ENCODE measurements at places on chromosomes 6 and 20.

- DNase-seq = no peak
Observed at GRCh38 chr6:111499269-111499793, 16.3 kb upstream of the REV3L start.

DNA sequence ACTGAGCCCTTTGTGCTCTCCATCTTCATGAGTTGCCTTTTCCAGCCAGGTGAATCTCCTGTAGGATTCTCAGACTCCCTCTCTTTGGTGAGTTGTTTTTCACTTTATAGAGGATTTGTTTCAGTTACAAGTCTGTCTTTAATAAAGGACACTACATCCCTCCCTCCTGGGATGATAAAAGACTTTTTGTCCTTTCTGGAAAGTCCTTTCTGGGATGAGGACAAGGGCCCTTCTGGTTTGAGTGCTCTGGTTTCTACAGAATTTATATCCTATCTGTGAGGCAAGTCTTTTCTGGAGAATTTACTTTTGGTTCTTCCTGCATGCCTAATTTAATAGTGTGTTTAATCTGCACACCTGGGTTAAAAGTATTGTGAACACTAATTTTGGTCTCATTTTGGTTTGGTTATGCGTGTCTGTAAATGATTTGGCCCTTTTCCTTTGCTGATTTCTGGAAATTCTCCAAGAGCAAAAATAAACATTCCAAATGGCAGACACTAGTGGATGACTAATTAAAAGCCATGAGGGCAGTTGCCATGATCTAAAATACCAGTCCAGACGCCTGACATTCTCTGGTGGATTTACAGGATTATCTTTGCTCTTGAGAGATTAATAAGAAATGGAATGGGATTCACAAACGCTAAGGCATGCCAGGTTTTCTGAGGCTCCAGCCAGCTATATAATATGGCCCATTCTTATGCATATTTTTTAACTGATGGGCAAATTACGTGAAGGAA lies 44.8 kb downstream of the TCP11 start:
- DNase-seq = no peak

DNA sequence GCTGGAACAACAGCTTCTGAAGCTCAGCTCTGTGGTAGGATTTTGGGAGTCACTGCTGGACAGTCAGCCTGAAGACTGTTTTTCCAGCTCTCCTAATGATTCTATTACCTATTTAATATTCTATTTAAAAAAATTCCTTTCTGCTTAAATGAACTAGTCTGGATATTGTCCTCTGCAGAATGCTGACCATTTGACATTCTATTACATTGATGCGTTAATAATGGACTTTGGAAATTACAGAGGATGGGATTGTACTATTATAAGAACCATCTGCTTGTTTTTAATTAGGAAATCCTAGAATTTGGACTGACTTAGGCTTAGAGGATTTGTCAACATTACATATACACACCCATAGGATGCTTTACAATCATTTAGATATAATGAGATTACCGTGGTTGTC lies 19.7 kb downstream of the LRP11 start:
- no peak for DNase-seq

GRCh38 chr6:85078058-85078457 lies 313.7 kb upstream of the TBX18 start:
- no peak for DNase-seq

- DNase-seq = no peak
Observed at GRCh38 chr6:34491091-34491430, 25.2 kb downstream of the PACSIN1 start.

DNA sequence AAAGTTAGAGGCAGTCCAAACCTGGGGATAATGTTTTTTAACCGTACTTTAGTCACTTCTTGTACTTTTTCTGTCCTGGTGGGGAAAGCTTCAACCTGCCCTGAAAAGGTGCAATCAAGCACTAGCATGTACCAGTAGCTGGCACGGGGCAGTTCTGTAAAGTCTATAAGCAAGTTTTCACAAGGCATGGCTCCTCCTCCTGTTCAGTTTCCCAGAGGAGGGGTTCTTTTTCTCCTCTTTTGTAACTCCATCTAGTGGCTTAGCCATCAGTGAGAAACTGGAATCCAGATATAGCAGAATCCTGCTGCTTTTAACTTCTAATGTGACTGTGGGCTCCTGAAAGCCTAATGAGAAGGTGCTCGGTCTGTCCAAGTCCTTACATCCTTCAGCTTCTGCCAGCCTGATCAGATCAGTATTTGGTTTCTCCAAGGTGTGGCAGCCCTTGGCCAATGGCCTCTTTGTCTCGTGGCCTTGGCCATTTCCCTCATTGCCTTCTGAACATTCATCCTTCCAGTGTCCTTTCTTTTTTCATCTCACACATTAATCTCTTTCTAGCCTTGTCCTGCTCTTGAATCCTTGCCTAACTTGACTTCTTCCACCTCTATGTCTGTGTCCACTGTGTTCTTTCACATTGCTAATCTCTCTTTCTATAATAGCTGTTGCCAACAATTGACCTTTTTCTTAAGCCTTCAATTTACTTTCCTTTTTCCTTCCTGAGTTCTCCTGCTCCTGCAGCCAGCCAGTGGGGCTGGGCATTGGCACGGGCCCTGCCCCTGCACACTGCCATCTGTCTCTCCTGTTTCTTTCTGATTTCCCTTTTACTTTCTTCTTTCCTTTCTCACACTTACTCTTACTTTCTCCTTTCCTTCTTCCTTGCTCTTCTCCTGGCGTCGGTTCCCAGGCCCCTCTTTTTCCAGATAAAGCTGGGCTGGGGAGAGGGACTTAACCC lies 222.0 kb upstream of the SYNCRIP start:
- no peak for DNase-seq

DNA sequence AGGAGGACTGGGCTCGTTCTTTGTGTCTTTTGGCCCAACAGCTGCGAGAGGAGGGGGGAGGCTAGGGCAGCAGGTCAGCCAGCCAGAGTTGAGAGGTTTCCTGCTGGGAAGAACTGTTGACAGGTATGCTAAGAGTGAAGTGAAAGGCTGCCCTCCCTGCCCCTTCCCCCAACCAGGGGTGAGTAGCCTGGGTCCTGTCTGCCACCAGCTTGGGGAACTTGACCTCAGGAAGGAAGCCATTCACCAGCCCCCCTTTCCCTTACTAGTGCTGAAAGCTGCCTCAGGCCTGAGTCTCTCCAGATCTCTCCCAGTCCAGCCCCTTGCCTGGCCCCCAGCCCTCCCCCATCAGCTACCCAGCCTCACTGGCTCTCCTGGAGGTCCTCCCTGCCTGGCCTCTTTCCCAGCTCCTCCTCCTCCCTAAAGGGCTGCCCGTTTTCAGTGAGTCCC lies 20.7 kb upstream of the ZNF76 start:
- no peak for DNase-seq

GRCh38 chr20:51507216-51508036 lies 35.1 kb downstream of the NFATC2 start:
- no peak for DNase-seq

- DNase-seq = no peak
Observed at GRCh38 chr6:161417717-161418462, 144.0 kb upstream of the AGPAT4 start.

DNA sequence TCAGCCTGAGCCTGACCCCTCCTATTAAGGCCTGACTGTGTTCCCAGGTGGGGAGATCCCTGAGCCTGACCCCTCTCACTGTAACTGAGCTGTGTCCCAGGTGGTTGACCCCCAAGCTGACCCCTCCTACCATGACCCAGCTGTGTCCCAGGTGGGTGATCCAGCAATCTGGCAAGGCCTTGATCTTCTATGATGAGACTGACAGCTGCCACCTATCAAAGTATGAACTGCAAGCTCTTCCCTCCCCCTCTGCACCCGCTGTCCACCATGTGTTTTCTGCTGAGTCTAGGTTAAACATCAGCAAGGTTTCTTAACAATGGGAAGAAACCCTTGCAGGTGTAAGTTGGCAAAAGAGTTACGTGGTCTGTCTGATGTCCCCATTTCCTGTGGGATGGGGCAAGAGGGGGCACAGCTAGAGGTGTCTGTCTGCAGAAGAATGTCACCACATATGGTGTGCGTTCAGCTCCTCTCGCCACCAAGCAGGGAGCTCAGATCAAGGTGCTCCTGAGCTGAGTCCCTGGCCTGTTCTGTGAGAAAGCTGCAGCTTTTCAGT lies 5.9 kb downstream of the PXDC1 start:
- no peak for DNase-seq

- no peak for DNase-seq
Observed at GRCh38 chr20:19802492-19803158, 44.6 kb downstream of the RIN2 start.

DNA sequence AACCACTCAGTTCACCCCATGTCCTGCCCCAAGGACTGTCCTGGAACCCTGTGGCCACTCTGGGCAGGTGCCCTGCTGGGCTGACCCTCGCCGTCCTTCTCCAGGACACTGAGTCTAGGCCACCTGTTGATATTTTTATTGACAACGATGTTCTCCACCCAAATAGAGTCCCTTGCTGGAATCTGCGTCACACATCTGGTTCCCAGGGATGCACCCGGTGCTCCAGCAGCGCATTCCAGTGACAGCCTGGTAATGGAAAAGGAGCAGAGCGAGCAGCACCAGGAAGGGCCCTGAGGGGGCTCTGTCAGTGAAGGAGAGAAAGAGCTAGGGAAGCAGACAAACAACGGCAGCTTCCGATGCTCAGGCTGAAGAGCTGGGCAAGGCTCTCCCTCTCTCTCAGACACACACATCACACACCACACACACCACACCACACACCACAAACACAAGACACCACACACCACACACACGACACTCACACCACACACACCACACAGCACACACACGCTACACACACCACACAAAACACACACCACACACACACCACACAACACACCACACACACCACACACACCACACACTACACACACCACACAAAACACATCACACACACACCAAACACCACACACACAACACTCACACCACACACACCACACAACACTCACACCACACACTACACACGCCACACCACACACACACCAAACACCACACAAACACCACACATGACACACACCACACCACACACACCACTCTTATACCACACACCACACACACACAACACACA lies 117.9 kb upstream of the THBS2 start:
- no peak for DNase-seq

- no peak for DNase-seq
Observed at GRCh38 chr6:15242937-15243614, 2.8 kb upstream of the JARID2 start.

GRCh38 chr6:133701633-133702331 lies 187.1 kb upstream of the TCF21 start:
- no peak for DNase-seq

GRCh38 chr6:150252714-150253444 lies 110.0 kb downstream of the PPP1R14C start:
- no peak for DNase-seq

GRCh38 chr6:91447081-91447480 lies 860.2 kb upstream of the MAP3K7 start:
- DNase-seq = no peak

GRCh38 chr6:28969129-28969528 lies 36.0 kb downstream of the ZNF311 start:
- no peak for DNase-seq

DNA sequence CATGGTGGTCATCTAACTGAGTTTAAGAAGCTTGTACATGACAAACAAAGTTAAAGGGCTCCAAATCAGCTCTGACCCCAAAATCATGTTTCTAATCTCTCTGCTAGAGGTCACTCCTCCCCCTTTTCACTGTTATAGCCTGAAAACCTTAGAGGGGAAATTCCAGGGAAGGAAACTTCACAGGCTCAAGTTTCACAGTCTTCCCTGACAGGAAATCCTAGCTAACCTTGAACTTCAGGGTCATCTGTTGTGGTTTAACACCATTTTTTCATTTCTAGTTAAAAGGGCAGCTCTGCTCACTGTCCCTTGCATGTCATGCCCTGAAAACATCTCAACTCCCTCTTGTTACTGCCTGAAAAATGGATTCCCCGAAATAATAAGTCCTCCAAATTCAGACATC lies 104.4 kb upstream of the BMP2 start:
- no peak for DNase-seq

GRCh38 chr20:14453259-14453658 lies 115.8 kb upstream of the FLRT3 start:
- DNase-seq = no peak

DNA sequence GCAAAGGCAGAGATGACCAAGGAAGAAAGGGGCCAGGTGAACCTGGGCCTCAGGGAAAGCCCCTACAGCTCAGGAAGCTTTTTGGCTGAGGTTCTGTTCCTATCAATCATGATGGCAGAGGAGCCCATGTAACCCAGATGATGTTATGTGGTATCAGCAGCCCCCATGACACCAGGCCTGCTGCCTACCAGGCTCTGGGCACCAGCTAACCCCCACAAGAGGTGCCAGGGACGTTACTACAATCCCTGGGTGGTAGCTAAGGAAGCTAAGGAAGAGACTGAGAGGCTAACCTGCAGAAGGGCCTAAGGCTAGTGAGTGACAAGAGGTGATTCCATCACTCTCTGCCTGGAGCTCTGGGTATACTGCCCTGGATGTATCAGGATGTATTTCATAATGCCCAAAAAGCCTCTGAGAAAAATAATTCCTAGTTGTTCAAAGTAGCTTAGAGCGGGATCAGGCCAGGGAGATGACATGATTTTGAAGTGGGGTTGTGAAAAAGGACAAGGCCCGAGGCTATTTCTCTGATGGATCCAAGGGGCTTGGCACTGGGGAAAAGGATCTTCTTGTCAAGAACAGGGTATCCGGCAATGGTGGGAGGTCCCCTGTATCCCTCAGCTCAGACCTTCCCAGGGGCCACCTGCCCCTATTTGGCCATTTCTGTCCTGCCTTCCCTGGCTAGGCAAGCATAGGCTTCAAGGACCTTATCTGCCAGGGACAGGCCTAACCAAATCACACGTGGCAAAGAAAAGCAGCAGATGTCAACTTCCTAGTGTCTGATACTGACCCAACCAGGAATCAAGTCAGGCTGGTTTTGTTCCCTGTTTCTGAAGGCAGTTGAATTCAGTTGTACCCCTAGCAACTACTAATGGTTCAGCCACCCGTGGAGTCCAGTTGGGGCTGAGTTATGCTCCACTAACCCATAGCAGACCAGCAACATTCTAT lies 41.3 kb downstream of the PANK2 start:
- DNase-seq = no peak

GRCh38 chr20:5039889-5040288 lies 38.6 kb upstream of the SLC23A2 start:
- DNase-seq = no peak

- DNase-seq = no peak
Observed at GRCh38 chr20:46990596-46991104, 96.0 kb downstream of the EYA2 start.

DNA sequence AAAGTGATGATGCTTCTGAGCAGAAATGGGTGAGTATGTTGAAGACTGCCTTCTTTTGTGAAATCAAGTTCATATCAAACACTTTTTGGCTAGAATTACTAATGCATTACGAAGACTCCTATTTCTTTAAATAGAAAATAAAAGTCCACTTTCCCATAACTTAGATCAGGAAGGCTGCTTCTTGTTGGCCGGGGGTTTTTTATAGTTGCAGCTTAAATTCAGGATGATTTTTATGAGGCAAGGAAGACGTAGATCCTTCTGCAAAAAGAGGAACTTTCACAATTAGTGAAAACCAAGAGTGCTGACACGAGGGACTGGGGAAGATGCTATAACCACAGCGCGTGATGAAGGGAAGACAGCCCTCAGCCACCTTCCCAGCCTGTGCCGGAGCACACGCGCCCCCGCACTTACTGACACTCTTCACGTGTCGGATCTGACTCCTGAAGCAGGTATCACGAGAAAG lies 206.1 kb upstream of the PRDM1 start:
- DNase-seq = no peak

- DNase-seq = no peak
Observed at GRCh38 chr6:37698264-37699137, 818 bp upstream of the MDGA1 start.

GRCh38 chr20:2210646-2211552 lies 84.9 kb upstream of the TGM3 start:
- no peak for DNase-seq

- no peak for DNase-seq
Observed at GRCh38 chr6:16769131-16769985, 8.1 kb upstream of the ATXN1 start.

GRCh38 chr20:55704458-55704857 lies 300.9 kb downstream of the CBLN4 start:
- no peak for DNase-seq

All from cerebellar nuclear complex (tissue), 1 donor.